ENCODE measurements at places on chromosomes 11 and 22.

- no peak for DNase-seq
Measured at GRCh38 chr11:74754507-74755252, 6.0 kb downstream of the RNF169 start.

- DNase-seq: no peak
Measured at GRCh38 chr11:85643191-85643614, 4.6 kb upstream of the TMEM126A start.

- peak; percentile 48 for DNase-seq
Measured at GRCh38 chr11:10674440-10674855, 19.1 kb downstream of the IRAG1 start.

GRCh38 chr11:103266167-103266831 lies 157.1 kb downstream of the DYNC2H1 start:
- no peak for DNase-seq

Measured in thymus (tissue), 14 donors.